NCI-H2081 treated with DMSO at 0.1 percent for 48 hours (cell line): ENCODE measurements at places on chromosomes 1 and 21.

GRCh38 chr1:74673351-74674111, at the start of gene ERICH3:
TSS of gene ERICH3 (minus strand) at chr1:74673792. CDS start at chr1:74673519, 273 bp downstream.
- DNase-seq: no peak

- peak; percentile 1 for DNase-seq
These were observed 42.8 kb upstream of the PPP2R5A start for GRCh38 chr1:212242288-212242984.

DNA sequence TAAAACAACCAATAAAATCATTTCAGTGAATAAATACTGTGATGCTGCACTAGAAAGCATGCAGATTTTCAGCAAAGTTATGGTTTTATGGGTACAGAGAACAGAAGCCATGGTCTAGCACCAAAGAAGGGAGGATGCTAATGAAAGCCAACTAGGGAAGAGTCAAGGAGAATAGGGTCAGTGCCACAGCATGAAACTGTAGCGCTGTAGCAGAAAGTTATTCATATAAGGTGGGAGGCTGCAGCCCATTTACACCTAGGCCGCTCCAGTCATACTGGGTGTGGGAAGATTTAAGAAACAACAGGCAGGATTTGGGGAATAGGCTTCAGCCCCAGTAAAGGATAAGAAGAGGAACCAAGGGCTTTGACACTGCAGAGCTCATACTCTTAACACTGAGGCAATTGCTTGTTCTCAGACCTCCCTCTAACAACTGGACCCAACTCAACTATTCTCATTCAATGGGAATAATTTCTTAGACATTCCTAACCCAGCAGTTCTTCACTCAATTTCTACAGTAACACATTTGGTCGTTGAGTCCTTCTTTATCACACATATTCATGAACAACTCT, 4.4 kb downstream of the IFI16 start:
- DNase-seq: no peak

DNA sequence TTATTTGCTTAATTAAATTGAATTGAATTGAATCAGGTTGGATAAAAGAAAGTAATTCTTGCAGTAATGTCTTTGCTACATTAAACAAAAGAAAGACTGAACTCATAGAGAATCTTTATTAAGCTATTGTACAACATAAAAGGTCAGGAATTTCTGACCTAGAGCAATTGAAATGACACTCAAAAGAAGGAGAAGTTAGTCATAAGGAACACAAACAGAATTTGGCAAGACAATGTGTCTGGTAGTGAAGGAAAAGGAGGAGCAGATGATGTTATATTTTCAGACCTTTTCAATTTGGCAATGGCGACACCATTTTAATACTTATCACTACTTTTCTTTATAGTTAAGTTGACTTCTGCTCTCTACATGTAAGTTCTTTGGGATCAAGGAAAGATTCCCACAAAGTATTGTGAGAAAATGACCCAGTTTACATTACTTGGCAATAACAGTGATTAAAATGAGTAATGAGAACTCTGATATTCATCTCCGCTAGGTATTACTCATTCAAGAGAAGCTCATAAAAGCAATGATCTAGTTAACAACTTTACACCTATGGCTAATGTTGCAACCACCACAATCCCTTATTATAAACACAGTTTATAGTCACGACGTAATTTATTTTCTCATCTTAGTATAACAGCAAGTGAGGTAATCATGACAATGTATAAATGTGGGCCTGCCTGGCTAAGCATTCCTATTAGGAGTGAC, 14.7 kb upstream of the KRTAP21-1 start:
- no peak for DNase-seq

GRCh38 chr1:201172999-201173610, 17.5 kb upstream of the IGFN1 start:
- DNase-seq: no peak

GRCh38 chr1:174726167-174726879, 273.4 kb upstream of the CACYBP start:
- no peak for DNase-seq
